ENCODE measurements at places on chromosomes 12 and 14. TPM values are rescaled to one million over a fixed set of nuclear protein-coding genes. Genes with fewer than 3 reads are reported as not detected.

- no peak for DNase-seq
Measured at GRCh38 chr14:48490756-48491155, 815.4 kb upstream of the MDGA2 start.

DNA sequence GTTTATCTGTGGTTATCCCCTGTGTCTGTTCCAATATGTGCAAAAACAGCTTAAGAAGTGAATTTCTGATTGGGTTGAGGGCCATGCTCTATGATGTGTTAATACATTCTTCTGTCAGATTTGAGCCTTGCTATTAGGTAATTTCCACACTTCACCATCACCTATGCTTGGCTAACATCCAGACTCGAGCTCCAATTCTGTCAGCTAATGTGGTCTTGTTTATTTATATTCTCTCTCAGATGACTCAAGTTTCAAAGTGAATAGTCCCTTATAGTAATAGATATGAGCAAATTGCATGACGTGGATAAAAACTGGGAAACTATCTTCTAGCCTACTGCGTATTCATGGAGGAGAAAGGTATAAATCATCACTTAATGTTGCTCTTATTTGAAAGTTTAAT lies 451.3 kb downstream of the SNAPC1 start:
- DNase-seq: no peak

DNA sequence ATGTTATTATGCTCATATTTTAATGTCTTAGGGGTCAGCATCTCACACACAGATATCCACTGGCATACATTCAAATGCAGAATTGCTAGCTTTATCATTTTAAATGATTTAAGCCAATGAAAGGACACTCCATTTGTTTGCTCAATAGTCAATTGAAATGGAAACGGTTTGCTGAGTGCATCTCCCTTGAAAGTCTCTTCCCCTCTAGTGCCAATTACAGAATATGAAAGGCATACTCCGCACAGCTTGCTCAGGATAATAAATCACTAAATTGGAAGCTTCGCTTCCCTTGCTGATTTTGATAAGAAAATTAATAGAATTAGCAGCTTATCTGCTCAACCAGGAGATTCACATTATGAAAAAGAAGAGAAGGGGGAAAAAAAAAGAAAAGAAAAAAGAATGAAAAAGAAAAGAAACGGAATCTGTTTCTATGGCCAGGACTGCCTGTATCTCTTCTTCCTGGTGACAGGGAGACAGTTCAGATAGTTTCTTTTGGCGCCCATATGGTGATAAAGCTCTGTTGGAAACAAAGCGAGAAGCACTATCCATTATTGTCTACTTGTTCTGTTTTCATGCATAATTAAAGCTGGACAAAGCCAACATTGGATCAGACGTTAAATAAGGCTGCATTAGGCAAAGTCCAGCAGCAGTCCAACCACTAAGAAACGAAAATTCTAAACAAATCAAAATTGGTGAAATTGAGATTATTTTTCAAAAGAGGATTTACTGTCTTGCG lies 225.0 kb downstream of the GXYLT1 start:
- DNase-seq: no peak

- DNase-seq: no peak
Measured at GRCh38 chr14:92362781-92363235, 39.8 kb downstream of the SLC24A4 start.

The EIF2S3B gene
- total RNA-seq: 0.30 TPM

DNA sequence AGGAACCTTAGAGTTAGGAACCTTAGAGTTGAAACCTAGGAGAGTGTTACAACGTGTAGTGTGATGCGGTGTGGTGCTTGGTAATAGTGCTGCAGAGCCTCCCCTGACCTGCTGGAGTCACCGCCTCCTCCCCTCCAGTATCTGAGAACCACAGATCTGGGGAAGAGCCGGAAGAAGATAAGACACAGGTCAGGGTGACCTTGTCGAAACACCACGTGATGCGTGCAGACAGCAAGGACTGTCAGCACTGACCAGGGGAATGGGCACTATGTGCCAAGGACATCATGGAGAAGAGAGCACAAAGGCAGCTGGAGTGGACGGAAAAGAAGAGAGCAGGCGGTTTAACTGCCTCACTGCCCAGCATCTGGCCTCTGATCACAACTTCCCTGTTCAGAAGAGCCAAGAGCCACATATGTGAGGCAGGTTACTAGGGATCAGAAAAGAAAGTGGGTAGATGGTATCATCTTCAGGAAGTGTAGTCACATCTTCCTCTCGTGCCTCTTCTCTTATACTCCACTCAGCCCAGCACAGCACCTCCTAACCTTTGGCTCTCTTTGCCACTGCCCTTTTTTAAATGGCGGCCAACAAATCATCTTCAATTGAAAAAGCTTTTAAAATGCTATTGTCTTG lies 93.7 kb downstream of the TESC start:
- DNase-seq: no peak

GRCh38 chr12:68364328-68364727 lies 32.2 kb upstream of the MDM1 start:
- no peak for DNase-seq

DNA sequence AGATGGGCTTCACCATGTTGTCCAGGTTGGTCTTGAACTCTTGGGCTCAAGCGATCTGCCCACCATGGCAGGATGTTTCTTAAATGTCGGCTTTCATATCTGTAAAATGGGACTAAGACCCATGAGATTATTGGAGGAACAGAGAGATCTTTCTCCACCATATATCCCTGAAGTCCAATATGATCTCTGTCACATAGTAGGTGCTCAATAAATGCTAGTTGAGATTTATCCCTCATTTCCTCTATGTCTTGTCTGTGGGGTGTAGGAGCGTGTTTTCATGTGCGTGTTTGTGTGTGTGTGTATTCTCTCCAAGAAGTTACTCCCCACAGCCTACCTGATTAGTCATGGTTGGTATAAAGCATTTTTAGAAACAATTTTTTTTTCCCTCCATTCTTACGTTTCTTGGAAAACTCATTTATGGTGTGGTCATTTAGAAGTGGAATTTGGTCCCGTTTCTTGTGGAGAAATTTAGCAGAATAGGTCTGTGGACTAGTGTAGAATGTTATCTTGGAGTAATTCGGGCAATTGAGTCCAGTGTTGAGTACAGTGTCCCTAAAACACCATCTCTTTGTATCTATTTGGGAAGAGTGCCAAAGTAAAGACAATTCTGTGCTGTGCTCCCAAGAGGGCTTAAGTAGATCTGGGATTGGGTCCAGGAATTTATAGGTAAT lies 4.3 kb downstream of the STRAP start:
- DNase-seq: no peak

GRCh38 chr12:17928708-17929366 lies 161.2 kb downstream of the RERGL start:
- DNase-seq: no peak

- peak; percentile 3 for DNase-seq
Measured at GRCh38 chr12:130429656-130430505, 92.2 kb downstream of the PIWIL1 start.

DNA sequence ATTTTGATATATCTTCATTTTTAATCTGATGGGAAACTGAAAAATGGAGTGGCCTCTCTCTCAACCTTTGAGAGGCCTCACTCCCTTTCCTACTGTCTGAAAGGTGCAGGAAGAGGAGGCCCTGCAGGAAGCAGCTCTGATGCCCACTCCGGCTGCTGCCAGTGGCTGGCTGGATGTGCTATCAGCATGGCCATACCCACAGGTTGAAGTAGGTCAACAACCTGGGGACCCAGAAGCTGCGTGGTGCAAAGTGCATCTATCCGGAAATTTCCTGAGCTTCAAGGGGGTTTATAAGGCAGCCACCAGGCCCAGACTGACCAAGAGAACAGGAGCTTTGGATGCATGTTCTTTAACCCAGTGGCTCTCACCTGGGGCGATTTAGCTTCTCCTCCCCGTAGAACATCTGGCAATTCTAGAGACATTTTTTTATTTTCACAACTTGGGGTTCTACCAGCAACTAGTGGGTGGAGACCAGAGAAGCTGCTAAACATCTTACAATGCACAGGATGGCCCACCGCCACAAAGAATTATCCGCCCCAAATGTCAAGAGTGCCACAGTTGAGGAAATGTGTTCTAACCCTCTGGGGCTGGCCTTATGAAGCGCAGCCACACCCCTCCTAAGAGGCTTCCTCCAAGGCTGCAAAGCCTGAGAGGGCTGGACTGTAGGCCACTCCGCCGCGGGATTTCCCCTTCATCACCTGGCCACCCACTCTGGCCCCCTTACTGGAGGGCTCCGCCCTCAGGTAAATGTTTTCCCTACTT lies 8.2 kb upstream of the BATF start:
- DNase-seq: no peak

DNA sequence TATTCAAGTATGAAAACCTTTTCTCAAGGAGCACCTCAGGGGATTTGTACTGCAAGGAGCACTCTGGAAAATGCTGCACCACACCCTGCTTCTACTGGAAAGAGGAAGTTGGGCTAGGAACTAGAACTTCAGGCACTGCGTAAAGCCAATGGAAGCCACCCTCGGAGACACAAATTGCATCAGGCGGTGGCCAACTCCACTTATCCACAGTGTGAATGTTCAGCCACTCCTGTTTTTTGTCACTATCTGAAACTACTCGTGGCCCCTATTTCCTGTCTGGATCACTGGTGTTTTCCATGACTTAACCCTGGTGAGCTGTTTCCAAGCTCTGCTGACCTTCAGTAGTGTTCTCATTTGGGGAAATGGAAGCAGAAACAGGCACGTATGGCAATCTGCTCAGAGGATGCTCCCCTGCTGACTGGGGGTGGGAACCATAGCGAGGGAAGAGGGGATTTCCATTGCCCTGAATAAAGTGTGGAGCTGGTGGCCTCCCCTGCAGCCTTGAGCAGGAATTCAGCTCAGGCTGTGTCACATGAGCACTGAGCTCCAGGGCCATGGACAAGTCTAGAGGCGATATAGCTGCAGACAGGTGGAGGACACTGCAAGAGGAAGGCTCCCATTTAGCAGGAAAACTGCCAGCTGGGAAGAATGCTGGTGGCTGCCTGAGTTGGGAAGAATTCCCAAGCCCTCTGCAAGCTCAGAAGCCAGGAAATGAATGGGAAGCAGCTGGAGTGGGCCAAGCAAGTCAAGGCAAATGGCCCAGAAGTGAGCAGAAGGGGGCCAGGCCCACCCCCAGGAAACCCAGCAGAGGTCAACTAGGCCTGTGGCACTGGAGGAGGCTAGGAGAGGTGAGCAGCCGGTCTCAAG lies 50.5 kb upstream of the RAP1B start:
- DNase-seq: no peak

GRCh38 chr14:87049950-87050349 lies 943.0 kb downstream of the GALC start:
- DNase-seq: peak; percentile 4

- no peak for DNase-seq
Measured at GRCh38 chr14:70649803-70650202, 8.1 kb downstream of the TTC9 start.

- DNase-seq: no peak
Measured at GRCh38 chr12:119594772-119595445, 1.3 kb downstream of the TMEM233 start.

GRCh38 chr12:91357381-91357780 lies 174.8 kb upstream of the DCN start:
- DNase-seq: no peak

DNA sequence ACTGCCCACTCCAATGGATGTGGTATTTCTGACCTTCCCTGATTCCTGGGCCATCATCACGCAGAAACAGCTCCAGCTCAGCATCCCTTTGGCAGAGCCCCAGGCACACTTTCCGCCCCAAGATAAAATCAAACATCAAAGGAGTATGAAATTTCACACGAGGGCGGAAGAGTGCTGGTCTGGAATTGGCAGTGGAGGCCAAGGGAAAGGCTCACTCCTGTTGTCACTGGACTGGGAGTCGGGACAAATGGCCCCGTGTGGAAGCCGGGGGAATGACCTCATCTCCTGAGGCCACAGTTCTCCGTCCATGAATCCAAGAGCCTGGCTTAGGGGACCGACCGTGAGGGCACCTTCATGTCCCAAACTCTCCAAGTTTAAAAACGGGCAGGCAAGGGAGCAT lies 40.9 kb downstream of the FZD10 start:
- DNase-seq: no peak

The PLA2G1B gene
- total RNA-seq: not detected

The KLHDC1 gene
- total RNA-seq: 2.0 TPM

DNA sequence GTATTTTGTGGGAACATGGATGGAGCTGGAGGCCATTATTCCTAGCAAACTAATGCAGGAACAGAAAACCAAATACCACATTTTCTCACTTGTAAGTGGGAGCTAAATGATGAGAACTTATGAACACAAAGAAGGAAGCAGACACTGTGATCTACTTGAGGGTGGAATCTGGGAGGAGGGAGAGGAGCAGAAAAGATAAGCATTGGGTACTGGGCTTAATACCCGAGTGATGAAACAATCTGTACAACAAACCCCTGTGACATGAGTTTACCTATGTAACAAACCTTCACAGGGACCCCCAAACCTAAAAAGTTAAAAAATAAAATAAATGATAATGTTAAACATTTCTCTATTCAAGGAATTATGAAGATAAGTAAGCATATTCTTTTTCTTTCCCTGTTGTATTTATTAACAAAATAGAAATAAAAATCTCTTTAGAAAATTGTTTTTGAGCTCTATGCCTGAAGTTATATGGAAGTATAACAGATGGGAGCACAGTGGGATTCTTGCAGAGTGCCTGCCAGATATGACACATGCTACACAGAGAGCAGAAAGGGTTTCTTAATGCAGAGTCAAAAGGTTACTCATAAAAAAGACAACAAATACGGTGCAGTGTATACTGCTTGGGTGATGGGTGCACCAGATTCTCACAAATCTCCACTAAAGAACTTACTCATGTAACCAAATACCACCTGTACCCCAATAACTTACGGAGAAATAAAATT lies 52.0 kb upstream of the SYNE2 start:
- DNase-seq: no peak

DNA sequence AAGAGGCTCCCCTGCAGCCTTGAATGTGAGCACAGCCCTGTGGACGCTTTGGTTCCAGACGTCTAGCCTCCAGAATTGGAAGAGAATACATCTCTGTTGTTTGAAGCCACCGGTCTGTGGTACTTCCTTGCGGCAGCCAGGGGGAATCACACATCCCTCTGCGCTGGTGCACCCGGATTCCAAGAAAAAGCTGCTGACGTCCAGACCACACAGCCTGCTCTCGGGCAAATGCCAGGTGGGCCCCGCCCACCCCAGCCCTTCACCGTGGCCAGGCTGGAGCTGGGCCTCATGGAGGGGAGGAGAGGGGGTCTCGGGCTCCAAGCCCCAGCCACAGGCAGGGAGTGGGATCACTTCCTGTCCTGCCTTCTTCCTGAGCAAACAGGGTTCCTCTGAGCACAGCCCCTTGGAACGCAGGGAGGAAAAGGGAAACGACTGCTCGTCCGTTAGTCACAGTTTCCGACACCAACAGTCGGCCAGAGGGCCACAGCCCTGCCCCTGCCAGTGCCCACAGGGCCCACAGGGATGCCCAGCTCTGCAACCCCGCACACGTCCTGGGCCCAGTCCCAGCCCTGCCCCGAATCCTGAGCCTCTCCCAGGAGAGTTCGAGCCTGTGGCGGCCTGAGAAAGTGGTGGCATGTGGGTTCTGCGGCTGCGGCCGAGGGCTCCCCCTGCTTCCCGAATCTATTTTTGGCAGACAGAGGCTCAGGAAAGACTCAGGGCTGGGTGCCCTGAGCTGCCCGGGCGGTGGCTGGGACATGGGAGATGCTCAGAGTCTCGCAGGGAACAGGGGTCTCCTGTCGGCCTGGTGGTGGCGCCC lies 85.3 kb downstream of the RFLNA start:
- no peak for DNase-seq

The TMPRSS12 gene
- total RNA-seq: not detected

The ERBB3 gene
- total RNA-seq: 0.25 TPM

The ADCY4 gene
- 2.1 TPM for total RNA-seq

The MAP1LC3B2 gene
- total RNA-seq: not detected

The PMEL gene
- 5.6 TPM for total RNA-seq

The STON2 gene
- 0.48 TPM for total RNA-seq

- DNase-seq: no peak
Measured at GRCh38 chr12:124413401-124413800, 118.5 kb downstream of the RFLNA start.

GRCh38 chr12:44287545-44287944 lies 451.7 kb downstream of the TMEM117 start:
- DNase-seq: no peak
